Fibroblast of skin of abdomen (primary cell): ENCODE measurements at places on chromosomes 6 and 20.

GRCh38 chr20:33071198-33071597 is 8.2 kb upstream of the BPIFB4 start:
- no peak for DNase-seq

- no peak for DNase-seq
Observed at GRCh38 chr20:8335059-8335458, 203.0 kb downstream of the PLCB1 start.

DNA sequence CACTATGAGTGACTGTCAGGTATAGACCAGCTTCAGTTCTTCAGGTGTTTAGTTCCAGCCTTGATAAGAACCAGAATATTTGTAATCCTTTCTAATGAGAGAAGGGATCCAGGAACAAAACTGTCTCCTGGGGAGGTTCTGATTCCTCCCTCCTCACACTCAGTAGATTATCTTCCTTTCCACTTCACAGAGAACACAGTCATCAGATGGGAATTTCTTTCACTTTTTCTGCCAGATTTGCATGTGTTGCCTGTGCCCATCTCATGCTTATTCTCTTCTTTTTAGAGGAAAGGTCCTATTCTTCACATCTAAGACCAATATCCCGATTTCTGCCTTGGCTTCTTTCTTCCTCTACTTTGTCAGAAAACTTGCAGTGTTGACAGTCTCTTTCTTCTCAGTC is 50.8 kb downstream of the CD109 start:
- peak; percentile 36 for DNase-seq

GRCh38 chr20:25165128-25165527 is 30.4 kb upstream of the ENTPD6 start:
- no peak for DNase-seq
